ENCODE measurements at places on chromosomes 6 and 20.

GRCh38 chr20:48735112-48735511 lies 92.7 kb downstream of the PREX1 start:
- no peak for DNase-seq

- no peak for DNase-seq
Measured at GRCh38 chr6:147194652-147195411, 9.4 kb upstream of the STXBP5 start.

GRCh38 chr6:88881451-88881850 lies 82.0 kb downstream of the RNGTT start:
- no peak for DNase-seq

DNA sequence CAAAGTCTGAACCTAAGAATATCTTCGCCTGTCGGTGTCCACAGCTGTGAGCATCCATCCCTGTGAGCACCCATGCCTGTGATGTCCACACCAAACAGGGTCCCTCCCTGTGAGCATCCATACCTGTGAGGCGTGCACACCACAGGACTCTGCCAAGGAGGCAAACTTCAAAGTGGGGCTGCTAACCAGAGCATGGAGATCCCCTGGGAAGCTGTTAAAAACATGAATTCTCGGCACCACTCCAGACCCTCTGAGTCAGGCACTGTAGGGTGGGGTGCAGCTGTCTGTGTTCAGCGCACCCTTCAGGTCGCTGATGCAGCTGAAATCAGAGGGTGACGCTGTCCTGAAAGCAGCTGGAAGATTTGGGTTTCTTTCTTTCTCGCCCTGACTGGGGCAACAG lies 85.4 kb upstream of the NXT1 start:
- DNase-seq: no peak

DNA sequence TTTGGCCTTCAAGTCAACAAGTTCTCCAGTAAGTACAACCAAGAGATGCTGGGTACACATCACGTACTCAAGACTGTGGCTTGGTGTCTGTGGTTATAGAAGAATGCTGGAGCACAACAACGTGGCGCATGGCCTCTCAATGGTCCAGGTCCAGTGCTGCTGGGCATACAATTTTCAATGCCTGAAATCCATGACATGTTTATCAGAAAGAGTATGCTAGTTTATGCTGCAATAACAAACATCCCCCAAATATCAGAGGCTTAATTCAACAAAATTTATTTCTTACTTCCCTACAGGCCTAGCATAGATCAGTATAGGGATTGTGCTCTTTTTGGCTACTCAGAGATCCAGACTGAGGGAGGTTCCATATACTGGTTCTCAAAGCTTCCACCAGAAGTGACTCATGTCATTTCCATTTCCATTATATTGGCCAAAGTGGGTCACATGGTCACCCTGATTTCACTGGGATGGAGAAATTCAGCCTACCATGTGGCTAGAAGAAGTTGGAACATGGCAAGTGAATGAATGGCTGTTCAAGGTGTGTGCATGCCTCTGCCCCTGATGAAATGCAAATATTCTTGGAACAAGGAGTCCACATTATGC lies 33.3 kb upstream of the KIF16B start:
- no peak for DNase-seq

DNA sequence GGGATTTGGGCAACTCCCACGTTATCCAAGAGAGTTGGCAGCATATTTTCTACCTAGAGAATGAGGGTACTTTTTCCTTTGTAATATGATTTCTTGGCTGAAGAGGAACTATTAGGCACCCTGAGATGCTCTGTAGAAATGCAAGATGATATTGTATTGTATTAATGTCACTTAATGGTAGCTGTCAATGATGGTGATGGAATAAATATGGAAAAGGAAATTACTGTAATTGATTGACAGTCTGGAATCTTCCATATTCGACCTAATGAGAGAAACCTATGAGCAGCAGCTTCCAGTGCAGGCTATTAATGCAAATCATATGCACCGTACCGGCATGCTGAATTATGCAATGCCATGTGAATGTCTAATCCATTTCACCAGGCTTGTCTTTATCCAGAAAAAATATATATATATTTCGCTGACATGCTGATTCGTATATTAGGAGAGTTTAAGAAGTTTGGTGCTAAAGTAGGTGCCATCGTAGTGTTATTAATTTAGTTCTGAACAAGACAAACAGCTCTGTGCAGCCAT lies 494.2 kb upstream of the JARID2 start:
- no peak for DNase-seq

GRCh38 chr6:2708456-2708855 lies 42.3 kb downstream of the MYLK4 start:
- no peak for DNase-seq

- DNase-seq: no peak
Measured at GRCh38 chr6:130882370-130882769, 55.2 kb downstream of the SMLR1 start.

DNA sequence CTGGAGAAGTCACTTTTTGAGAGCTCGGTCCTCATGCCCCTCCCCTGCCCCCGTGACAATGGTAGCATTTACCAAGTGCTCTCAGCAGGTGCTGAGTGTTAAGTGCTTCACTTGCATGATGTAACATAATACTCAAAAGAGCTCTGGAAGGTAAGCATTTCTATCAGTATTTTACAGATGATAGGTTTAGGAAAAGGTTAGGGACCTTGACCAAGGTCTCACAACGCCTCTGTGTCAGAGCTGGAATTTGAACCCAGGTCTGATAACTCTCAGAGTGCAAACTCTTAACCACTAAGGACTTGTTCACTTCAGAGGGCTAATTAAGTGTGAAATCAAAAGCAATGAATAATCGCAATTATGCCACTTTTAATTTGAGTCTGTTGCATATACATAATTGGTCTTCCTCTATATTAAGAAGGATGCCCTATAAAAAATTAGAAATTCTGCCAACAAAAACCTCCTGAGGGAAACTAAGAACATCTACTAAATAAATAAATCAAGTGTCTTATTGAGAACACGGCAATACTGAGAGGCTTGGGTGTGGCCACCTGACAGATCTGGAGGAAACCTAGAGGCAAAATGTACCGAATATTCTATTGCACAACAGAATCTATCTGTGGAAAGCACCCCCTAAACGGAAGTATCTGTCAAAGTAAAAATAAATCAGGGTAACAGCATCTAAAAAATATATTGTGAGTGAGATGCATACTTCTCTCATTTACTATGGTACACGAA lies 109.8 kb downstream of the BACH2 start:
- DNase-seq: no peak

GRCh38 chr20:43022081-43022480 lies 167.6 kb downstream of the PTPRT start:
- DNase-seq: no peak

DNA sequence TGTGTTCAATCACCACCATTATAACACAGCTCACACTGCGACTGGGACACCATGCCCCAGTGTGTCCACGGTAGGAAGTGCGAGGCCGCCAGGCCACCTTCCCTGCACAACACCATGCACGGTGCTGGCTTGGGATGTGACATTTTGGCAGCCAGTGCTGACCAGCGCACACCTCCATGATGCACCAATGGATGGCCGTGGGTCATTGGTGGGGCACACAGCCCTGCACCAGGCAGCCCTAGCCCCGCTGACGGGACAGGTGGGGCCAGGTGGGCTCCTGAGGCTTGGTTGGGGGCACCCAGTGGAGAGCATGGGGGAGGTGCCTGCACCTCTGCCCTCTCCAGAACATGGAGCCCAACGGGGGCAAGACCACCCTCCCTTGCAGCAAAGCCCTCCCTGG lies 18.2 kb upstream of the FRMD1 start:
- DNase-seq: no peak

- DNase-seq: no peak
Measured at GRCh38 chr6:137761487-137761886, 105.6 kb upstream of the TNFAIP3 start.

GRCh38 chr20:33881989-33882388 lies 70.8 kb downstream of the CHMP4B start:
- no peak for DNase-seq

Data from activated T-helper 1 cell treated with anti-CD3 and anti-CD28 coated beads, Interleukin-2, amount 50 U/mL, for 16 hours (primary cell).